ENCODE measurements at places on chromosomes 13 and 19. TPM values are rescaled to one million over a fixed set of nuclear protein-coding genes. Genes with fewer than 3 reads are reported as not detected.

GRCh38 chr19:48271531-48272151 lies 1.8 kb downstream of the ZNF114 start:
- DNase-seq = peak; percentile 50

DNA sequence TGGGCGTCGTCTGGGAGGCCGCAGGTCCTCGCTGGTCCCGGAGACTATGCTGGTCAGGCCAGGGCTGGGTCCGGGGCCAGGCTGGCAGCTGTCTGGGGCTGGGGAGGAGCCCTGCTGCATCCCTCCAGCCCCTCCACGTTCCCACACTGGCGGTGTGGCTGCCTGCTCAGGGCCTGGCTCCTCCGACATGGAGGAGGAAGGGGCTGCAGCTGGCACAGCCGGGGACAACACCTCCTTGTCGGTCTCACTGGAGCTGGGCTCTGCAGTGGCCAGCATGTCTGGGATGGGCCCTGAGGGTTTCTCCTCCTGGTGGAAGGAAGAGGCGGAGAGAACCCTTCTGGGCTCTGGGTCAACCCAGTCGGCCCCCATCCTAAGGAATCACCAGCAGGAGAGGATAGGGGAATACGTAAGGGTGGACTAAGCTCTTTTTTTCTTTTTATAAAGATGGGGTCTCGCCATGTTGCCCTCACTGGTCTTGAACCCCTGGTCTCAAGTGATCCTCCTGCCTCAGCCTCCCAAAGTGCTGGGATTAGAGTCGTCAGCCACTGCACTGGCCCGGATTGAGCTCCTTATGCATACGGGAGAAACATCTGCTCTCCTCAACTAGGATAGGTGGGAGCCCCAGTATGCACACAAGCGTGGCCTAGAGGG lies 806 bp downstream of the ZNF414 start:
- DNase-seq = no peak

DNA sequence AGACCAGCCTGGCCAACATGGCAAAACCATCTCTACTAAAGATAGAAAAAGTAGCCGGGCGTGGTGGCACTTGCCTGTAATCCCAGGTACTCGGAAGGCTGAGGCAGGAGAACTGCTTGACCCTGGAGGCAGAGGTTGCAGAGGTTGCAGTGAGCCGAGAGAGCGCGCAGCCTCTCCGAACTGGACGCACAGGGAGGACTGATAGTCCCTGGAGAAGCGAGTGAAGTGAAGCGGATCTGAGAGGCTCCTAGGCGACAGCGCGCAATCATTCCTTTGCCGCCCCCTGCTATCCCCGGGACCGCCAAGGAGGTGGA lies 233 bp downstream of the ZNF561 start:
- DNase-seq = no peak

- no peak for DNase-seq
These were observed 22.4 kb upstream of the RGCC start for GRCh38 chr13:41434831-41435520.

DNA sequence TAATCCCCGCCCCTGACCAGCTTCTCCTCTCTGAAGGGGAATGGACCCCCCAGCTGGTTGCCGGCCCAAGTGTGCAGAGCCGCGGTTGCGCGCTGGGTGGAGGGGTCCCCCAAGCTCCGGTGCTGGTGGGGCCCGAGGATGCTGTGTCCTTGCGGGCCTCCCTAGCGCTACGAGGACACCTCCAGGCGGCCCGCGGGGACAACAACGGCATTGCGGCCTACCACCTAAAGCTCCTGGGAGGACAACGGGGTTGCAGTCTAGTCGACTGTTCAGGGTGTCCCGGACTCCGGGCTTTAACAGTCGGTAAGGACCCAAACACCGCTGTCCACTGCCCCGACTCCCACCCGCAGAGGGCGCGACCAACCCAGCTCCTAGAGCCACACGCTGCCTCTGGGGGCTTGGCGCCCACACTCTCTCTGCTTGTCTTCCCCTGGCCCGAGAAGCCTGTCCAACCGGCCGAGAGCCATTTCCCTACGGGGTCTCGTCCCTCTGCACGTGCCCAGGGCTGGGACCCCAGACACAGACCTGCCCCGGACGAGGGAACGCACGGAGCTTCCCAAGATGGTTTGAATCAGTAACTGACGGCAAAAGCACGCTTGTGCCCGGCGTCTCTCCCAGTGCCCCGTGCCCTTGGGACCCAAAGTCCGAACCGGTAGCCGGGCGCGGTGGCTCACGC lies 927 bp upstream of the SDHAF1 start:
- DNase-seq = no peak

- DNase-seq = no peak
These were observed 21.3 kb downstream of the RNF6 start for GRCh38 chr13:26200811-26201210.

DNA sequence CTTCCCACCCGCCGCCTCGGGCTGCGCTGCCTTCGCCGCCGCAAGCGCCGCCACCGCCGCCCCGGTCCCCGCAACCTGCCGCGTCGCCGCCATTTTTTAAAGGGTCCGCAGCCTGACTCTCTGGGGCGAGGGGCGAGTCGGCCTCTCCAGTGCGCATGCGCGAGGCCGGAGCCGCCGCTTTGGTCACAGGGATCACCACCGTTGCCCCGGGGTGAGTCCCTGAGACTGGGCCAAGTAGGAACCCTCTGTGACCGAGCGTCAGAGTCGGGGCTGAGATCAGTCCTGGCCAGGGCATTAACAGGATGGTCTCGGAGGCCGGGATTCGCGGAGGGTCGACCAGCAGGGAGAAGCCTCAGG lies 42.6 kb downstream of the ZNF146 start:
- no peak for DNase-seq

- DNase-seq = peak; percentile 77
These were observed 13.3 kb upstream of the ISYNA1 start for GRCh38 chr19:18450931-18451836.

DNA sequence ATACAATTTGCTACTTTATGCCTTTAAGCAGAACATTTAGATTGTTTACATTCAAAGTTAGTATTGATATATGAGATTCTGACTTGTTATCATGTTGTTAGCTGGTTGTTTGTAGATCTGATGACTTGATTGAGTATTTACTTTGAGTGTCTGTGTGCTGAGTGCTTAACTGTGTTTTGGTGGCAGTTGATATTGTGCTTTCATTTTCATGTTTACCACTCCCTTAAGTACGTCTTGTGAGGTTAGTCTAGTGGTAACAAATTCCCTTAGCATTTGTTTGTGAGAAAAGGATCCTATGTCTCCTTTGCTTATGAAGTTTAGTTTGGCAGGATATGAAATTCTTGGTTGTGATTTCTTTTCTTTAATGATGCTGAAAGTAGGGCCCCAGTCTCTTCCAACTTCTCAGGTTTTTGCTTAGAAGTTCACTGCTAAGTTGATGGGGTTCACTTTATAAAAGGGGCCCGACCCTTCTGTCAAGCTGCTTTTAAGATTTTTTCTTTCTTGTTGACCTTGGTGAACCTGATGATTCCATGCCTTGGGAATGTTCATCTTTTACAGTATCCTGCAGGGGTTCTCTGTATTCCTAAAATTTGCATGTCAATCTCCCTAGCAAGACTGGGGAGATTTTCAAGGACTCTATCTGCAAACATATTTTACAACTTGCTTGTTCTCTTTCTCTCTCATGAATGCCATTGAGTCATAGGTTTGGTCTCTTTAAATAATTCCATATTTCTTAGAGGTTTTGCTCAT lies 1095.4 kb upstream of the PCDH20 start:
- DNase-seq = no peak

GRCh38 chr19:47414469-47414868 lies 4.9 kb downstream of the MEIS3 start:
- no peak for DNase-seq

GRCh38 chr19:1166872-1167573 lies 7.0 kb downstream of the SBNO2 start:
- no peak for DNase-seq

GRCh38 chr19:46076031-46076880 lies 35.5 kb upstream of the IGFL4 start:
- DNase-seq = no peak

- peak; percentile 70 for DNase-seq
These were observed 27.6 kb downstream of the MYO9B start for GRCh38 chr19:17103177-17103576.

ZNF726 gene
- total RNA-seq = 0.51 TPM

ZNF627 gene
- total RNA-seq = 26.3 TPM

ALKBH6 gene
- total RNA-seq = 12.8 TPM

MISP3 gene
- 0.83 TPM for total RNA-seq

CYP2A7 gene
- total RNA-seq = not detected

MYO9B gene
- total RNA-seq = 44.2 TPM

ICAM5 gene
- total RNA-seq = 2.5 TPM

OR7D4 gene
- total RNA-seq = not detected

ZNF528 gene
- 21.3 TPM for total RNA-seq

U2AF2 gene
- 84.1 TPM for total RNA-seq
